ENCODE measurements at places on chromosomes 13 and 19.

GRCh38 chr13:27170221-27170515, 1.4 kb downstream of the USP12 start:
- peak; percentile 61 for DNase-seq

- no peak for DNase-seq
Measured at GRCh38 chr19:48053856-48054255, 10.0 kb upstream of the CABP5 start.

GRCh38 chr19:37855098-37855497, 51.3 kb downstream of the WDR87 start:
- DNase-seq = peak; percentile 34

DNA sequence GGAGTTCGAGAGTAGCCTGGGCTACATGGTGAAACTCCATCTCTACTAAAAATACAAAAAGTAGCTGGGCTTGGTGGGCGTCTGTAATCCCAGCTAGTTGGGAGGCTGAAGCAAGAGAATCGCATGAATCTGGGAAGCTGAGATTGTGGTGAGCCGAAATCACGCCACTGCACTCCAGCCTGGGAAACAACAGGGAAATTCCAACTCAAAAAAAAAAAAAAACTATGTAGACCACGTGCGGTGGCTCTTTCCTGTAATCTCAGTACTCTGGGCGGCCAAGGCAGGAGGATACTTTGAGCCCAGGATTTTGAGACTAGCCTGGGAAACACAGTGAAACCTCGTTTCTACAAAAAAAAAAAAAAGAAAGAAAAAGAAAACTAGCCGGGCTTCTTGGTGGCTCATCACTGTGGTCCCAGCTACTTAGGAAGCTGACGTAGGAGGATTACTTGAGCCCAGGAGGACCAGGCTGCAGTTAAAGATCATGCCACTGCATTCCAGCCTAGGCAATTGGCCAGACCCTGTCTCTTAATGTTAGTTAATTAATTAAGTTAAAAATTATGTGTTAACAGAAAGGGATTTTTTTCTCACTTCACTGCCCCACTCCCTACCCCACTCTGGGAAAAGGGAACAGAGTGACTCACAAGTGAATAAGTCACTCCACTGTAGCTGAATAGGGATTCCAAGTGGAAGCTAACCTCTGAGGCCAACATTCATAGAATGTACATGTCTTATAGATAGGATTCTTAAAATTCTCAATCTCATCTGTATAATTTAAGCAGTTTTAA, 2.2 kb downstream of the ZNF83 start:
- no peak for DNase-seq

- DNase-seq = peak; percentile 97
Measured at GRCh38 chr19:51688671-51689571, 4.2 kb upstream of the SPACA6 start.

GRCh38 chr19:33358408-33358807, 15.1 kb upstream of the CEBPG start:
- no peak for DNase-seq

- DNase-seq = no peak
Measured at GRCh38 chr19:33245948-33246708, 20.5 kb upstream of the SLC7A10 start.

DNA sequence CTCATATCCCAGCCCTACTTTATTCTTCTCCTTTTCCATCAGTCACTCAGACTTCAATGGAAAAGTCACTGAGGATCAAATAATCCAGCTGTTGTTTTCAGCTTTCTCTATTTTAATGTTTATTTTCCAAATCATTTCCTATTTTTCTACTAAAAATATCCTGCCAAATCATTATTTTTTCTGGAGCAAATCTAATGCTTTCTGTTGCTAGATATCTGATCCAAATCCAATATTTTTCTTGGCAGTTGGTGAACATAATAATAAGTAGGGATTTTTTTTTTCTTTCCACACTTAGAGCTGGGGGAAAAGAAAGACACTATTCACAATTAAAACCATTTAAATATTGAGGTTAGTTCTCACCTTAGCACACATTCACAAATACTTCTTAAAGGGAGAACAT, 656.1 kb downstream of the DACH1 start:
- DNase-seq = no peak

DNA sequence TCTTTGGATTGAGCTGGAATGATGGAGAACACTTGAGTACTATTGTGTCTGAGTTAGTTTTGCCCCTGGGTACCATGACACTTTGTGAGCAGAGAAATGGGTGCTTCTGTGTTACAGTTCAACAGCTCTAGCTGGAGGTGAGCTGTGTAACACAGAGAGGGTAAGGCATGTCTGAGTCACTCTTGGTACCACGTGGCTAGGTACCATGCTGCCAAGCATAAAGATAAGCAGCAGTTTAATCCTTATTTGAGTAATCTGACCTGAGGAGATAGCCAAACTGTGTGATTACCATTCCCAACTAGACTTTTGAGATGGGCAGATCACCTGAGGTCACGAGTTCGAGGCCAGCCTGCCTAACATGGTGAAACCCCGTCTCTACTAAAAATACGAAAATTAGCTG, 122.0 kb downstream of the OLFM4 start:
- DNase-seq = no peak

DNA sequence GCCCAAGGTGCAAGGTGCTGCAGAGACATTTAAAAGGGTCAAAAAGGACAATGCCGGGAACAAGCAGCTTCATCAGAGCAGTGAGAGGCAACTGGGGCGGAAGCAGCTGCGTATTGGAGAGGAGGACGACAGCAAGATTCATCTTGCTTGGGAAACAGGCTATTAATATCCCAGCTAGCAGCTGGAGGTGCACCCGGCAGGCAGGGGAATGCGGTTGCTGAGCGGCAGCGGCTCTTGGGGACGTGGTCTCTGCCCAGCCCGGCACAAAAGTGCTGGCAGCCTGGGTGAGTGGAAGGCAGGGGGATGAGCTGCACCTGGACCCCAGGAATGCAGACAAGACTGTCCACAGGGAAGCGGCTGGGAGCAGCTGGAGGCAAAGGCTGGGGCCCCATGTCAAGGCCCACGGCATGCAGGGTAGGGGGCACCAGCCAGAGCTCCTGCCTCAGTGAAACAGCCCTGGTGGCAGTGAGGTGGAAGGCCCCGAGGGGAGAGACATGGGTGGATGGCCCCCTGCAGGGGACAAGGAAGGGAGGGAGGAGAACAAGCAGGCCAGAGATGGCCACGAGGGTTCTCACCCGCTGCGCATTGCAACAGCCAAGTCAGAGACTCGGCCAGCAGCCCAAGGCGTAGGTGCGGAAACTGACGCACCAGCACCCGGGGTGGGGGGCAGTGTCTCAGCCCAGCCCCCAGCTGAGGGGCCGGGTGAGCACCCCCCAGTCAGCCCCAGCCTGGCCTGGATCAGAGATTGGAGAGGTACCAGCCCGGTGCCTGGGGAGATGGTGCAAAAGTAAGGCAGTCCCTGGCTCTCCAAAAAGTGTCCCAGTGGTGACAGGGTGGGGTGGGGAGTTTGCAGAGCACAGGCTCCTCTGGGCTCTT, 34.4 kb downstream of the PEPD start:
- no peak for DNase-seq

GRCh38 chr13:97002581-97002980, 8.3 kb upstream of the OXGR1 start:
- DNase-seq = no peak

DNA sequence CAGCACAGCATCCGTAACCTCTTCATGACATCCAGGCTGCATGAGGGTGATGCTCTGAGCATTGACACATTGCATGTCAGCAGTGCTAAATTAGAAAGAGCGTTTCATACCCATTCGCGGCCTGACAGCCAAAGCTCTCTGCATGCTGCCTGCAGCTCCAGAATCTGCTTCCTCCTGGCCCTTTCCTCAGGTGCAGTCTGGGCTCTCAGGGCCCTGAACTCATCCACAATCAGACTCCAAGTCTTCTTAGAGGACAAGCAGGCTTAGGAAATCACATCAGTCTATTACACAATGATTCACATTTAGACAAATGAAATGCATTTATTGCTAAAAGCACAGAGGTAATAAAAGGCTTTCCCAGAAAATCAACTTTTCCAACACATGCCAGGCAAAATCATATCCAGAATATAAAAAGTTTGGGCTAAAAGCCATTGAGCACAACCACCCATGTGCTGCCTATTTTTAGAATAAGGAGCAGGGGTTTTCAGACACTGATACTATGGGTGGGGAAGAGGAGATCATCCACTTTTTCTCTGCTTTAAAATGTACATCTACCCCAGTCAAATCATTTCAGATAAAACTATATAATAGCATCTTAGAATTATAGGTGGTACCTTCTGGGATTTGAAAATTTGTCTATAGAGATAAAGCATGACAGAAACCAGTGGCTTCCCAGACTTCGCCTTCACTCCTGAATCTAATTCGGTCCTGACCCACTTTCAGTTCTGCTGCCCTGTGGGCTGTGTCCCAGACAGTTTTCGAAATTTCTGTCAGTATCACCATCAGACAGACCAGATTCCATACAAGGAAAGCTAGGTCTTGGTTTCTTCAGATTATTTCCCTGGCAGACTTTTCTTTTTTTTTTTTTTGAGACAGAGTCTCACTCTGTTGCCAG, 109.3 kb downstream of the COL4A2 start:
- DNase-seq = peak; percentile 34
